ENCODE measurements at places on chromosomes 1 and 21.

DNA sequence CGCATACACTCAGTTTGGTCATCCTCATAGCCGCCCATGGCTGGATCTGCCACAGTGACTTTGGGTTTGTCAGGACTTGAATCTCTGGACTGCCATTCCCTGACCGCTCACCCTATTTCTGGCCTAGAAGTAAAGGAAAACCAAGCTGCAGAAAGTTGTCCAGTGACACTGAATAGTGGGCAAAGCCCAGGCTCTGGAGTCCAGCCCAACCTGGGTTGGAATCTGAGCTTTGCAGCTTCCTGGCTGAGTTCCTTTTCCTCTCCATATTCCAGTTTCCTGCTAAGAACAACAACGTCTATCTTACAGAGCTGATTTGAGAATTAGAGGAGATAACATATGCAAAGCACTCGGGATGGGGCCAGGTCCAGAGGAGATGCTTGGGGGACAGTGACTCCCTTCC lies 15.6 kb upstream of the EIF4G3 start:
- no peak for DNase-seq

- no peak for DNase-seq
Observed at GRCh38 chr1:1210726-1211540, 3.0 kb downstream of the TNFRSF4 start.

DNA sequence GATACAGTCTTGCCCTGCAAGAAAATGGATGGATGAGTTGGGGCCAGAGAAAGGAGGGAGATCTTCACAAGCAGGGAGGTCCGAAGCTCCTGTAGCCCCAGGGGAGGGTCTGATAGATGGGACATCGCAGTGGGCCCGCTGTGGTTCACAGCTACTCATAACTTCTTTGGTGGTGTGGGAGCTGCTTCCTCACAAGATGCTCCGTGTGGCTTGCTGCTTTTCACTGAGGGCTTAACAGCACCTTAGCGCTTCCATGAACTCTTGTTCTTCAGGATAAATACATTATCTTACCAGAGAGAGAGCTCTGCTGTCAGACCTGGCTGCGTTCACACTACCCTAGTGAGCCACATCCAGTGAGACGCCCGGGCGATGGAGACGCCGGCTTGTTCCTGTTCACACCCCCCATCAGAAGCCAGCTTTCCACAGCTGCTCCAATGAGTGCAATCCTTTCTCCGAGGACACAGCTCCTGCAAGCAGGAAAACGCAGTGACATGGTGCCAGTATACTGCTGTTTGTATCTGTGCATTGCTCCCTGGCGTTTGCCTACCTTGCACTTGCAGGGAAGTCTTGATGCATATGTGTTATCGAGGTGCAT lies 599.8 kb downstream of the AJAP1 start:
- DNase-seq = no peak

GRCh38 chr1:58664881-58665280 lies 35.0 kb downstream of the MYSM1 start:
- no peak for DNase-seq

DNA sequence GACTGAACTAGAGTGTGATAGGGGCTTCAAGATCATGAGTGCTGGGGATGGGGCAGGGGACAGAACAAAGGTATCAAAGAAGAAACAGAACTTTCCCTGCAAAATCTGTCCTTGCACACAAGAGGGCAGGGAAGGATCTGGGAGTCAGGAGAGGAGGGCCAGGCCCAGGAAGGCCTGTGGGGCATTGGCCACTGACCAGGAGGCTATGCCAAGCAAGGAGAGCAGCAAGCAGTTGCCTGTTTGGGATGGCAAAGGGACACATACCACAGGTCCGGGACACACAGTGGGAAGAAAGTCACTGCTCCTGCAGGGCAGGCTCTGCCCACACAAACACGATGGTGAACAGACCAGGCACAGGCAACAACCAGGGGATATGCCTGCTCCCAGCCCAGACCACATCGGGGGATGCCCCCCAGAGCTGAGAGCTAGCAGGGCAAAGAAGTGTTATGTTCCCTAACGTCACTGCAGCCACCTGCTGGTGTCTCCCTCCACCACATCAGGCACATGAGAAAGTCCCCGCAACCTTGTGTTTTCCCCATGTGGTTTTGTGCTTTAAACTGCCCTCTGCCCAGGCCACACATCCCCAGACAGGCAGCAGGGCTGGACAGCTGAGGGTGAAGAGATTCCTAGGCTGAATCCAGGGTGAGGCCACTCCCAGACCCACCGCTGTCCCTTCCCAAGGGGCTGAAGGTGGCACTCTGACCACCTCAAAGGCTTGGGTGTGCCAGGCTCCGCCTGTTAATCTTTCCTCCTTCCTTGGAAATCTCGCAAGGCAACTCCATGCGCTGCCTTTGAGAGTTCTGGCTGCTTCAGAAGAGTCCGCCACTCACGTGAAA lies 53.6 kb downstream of the KIF21B start:
- no peak for DNase-seq

DNA sequence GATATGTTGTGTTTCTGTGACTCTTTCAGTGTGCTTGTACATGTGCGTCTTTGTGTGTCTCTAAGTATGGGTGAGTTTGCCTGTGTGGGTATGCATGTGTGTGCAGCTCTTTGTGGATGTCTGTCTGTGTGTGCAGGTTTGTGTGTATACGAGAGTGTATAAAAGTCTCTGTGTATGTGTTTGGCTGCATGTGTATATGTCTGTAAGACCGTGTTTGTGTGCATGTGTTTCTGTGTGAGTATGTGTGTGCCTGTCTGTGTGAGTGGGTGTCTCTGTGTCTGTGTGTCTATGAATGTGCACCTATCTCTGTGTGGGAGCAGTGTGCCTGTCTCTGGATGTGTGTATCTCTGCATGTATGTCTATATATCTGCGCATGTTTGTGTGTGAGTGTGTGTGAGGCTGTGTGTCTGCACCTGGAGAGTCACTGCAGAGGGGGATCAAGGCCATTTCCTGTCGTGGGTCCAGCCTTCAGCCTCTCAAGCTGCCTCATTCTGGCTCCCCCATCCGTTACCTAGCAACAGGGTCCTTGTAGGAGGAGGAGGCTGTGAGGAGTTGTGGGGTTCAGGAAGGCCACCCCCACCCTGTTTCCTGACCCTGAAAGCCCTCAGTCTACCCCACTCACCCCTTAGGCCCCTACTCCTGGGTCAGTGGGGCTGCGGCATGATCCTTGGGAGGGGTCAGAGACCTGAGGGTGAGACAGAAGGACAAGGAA lies 10.4 kb downstream of the FGR start:
- no peak for DNase-seq

- no peak for DNase-seq
Observed at GRCh38 chr1:89640440-89640839, 7.5 kb downstream of the LRRC8C start.

GRCh38 chr1:25832336-25833037 lies 12.7 kb downstream of the MTFR1L start:
- DNase-seq = no peak

DNA sequence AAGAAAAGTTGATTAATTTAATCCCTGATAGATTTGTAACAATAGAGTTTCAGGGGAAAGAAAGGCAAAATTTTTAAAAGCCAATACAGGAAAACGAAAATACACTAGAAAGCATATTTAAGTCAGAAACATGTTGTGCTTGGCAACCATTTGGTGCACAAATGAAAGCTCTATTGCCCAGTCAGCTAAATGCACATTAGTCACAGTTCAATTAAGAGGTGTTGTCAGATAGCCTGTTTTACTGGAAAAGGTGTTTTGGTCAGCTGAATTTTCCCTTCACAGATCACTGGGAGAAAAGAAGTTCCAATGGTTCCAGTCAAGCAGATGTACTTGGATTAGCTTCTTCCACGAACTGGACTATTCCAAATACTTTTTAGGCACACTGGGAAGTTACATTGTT lies 25.4 kb downstream of the RGS4 start:
- no peak for DNase-seq
